ENCODE measurements at places on chromosomes 12 and 14. TPM values are rescaled to one million over a fixed set of nuclear protein-coding genes. Genes with fewer than 3 reads are reported as not detected.

The ASCL1 gene
- total RNA-seq, result not detected

The WASHC4 gene
- 24.3 TPM for total RNA-seq

The ACRBP gene
- total RNA-seq, result 8.7 TPM

The HOXC13 gene
- total RNA-seq, result not detected

The GLIPR1L1 gene
- not detected for total RNA-seq

The COX8C gene
- total RNA-seq, result not detected

The GDF3 gene
- total RNA-seq, result not detected

The SYNJ2BP gene
- 13.6 TPM for total RNA-seq

The C12orf56 gene
- 1.3 TPM for total RNA-seq

The IGFBP6 gene
- 258 TPM for total RNA-seq

The SPIC gene
- total RNA-seq, result not detected
